SK-N-MC (cell line): ENCODE measurements at places on chromosomes 3 and 15.

DNA sequence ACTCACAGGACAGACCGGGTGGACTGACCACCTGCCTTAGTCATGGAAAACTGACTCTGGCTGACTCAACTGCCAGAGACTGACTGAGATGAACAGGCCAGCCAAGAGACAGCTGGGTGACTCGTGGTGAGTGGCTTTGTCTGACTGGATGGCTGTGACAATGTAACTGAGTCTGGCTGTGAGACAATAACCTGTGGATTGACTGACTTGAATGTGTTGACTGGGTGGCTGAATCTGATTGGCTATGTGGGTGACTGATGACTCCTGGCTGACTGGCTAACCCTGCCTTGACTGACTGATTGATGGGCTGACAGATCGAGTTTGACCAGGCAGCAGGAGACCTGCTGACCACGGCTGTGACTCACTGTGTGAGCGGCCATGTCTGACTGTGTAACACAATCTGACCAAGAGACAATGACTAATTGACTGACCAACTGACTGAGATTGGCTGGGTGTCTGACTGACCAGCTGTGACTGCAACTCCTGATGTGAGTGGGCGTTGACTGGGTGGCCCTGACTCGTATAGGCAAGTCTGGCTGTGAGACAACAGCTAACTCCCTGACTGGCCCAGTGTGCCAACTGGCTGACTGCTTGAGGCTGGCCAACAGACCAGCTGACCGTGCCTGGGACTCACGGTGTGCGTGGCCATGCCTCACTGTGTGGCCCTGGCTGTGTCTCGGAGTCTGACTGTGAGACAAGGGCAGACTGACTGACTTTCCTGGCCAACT is 509.1 kb downstream of the SHQ1 start:
- DNase-seq, result no peak

- DNase-seq, result no peak
Observed at GRCh38 chr15:57272771-57273357, 103.4 kb upstream of the CGNL1 start.

DNA sequence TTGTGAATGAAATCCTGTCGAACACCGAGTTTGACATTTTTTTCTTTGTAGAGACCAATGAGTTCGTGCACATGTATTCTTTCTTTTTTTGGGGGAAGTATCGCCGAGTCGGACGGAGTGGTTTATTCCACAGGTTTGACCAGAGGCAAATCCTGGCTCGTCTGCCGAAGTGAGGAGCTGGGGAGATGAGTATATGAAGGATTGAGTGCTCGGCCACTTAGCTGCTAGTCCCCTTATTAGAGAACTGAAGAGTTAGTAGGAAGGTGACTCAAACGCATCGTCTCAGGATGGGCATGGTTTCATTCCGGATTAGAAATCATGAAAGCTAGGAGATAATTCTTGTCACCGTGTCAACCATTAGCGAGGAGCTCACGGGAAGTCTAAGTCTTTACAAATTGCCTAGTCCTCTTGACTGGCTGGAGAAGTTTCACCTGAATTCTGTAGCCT is 154.7 kb upstream of the GOLIM4 start:
- DNase-seq, result no peak

- DNase-seq, result no peak
Observed at GRCh38 chr3:172449466-172450149, 1.4 kb upstream of the GHSR start.

GRCh38 chr15:40367686-40368611 is 9.9 kb downstream of the DISP2 start:
- DNase-seq, result no peak
